ENCODE measurements at places on chromosomes 5 and 9. TPM values are rescaled to one million over a fixed set of nuclear protein-coding genes. Genes with fewer than 3 reads are reported as not detected.

- peak; percentile 62 for DNase-seq
Observed at GRCh38 chr9:77714077-77714549, 66.0 kb upstream of the GNA14 start.

- DNase-seq, result no peak
Observed at GRCh38 chr9:94808926-94809700, 82.6 kb downstream of the AOPEP start.

- no peak for DNase-seq
Observed at GRCh38 chr9:76686756-76687155, 77.5 kb upstream of the PCA3 start.

- peak; percentile 95 for DNase-seq
Observed at GRCh38 chr5:124746916-124747790, 714 bp upstream of the ZNF608 start.

GRCh38 chr5:160048131-160048530 is 39.2 kb downstream of the TTC1 start:
- no peak for DNase-seq

DNA sequence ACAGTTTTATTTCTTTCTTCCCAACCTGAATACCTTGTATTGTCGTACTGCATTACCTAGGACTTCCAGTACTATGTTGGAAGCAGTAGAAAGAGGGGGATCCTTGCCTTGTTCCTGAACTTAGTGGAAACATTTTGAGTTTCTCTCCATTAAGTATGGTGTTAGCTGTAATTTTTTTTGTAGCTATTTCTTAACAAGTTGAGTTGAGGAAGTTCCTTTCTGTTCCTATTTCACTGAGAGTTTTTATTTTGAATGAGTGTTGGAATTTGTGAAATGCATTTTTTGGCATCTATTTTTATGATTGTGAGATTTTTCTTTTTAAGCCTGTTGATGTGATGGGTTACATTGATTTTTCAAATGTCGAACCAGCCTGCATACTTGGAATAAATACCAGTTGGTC is 49.0 kb downstream of the FSD1L start:
- no peak for DNase-seq

DNA sequence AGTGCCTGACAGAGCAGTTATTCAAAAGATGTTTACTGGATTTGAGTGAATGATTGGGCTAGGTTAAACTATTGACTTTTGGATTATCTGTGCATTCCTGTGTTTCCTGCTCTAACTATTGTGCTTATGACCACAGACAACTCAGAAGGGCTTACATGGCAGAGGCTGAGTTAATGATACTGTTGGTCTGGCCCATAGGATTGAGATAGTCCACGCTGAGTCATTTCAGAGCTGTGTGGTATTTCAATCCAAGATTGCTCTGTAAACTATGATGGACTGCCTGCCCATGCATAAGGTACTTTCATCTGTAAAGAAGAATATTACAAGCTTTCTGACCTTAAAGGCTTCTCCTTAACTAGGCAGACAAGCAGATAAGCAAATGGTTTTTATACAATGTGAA is 49.1 kb upstream of the SLIT3 start:
- peak; percentile 67 for DNase-seq

GRCh38 chr5:178236126-178236525 is 3.5 kb upstream of the PHYKPL start:
- no peak for DNase-seq

GRCh38 chr9:121283856-121284732 is 16.1 kb downstream of the GSN start:
- no peak for DNase-seq

DNA sequence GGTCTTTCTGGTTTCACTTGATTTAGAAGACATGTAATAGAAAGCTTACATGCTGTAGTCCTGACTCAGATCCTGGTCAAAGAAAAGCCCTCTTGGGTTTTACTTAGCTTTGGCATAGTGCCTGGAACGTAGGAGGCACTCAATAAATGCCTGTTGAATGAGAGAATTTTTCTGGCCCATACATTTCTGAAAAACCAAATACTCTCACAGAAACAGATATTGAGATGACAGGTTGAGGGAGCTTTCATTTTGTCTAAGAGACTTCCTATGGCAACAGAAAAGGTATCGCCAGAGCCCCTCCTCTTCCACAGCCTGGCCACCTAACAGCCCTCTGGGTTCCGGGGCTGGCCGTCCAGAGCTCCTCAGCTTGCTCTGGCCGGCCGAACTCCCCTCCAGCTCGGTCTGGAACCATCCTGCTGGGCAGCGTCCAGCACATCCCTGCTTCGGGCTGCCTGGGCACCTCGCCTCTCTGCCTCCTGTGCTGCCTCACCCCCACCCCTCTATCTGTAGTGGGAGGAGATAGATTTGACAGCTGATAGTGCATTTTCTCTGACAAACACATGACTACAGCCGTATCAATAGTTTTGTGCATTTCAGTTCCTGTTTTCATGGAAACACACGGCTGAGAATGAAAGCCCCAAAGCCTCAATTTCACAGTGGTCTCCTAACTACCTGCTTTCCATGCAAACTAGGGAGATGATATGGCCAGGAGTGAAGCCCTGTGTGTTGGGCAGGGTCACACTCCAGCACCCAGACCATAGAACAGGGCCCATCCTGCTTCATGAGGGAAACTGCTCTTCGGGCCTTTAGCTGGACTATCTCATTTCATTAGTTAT is 1.1 kb downstream of the IL4 start:
- peak; percentile 76 for DNase-seq

DNA sequence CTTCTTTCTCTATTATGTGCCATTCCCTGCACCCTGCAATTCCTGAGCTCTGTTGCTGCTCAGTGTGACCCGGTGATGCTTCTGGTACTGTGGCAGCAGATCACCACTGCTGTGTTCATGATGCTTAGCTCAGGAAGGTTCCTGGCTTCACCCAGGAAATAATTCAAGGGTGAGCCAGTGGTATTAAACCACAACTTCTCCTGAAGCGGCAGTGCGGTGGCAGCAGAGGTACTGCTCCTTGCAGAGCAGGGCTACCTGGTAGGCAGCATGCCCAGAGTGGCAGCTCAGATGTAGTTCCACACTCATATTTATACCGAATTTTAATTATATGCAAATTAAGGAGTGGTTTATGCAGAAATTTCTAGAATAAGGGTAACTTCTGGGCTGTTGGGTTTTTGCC is 213.8 kb upstream of the ZNF608 start:
- no peak for DNase-seq

GRCh38 chr5:159403906-159404681 is 73.8 kb upstream of the IL12B start:
- DNase-seq, result no peak

DNA sequence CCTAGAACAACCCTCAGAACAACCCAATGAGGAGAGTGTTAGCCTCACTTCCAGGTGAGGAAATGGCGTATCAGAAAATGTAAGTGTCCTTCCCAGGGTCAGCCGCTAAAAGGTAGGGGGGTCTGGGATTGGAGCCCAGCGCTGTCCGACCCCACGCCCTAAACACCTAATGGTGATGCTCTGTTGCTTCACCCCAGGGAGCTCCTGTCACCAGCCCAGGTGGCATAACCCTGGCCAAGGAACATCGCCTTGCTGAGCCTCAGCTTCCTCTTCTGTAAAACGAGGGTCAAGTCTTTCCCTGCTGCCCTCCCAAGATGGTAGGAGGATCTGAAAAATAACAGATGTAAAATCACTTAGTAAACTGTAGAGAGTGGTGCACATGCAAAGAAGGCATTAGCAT is 132.5 kb downstream of the PAX5 start:
- no peak for DNase-seq

DNA sequence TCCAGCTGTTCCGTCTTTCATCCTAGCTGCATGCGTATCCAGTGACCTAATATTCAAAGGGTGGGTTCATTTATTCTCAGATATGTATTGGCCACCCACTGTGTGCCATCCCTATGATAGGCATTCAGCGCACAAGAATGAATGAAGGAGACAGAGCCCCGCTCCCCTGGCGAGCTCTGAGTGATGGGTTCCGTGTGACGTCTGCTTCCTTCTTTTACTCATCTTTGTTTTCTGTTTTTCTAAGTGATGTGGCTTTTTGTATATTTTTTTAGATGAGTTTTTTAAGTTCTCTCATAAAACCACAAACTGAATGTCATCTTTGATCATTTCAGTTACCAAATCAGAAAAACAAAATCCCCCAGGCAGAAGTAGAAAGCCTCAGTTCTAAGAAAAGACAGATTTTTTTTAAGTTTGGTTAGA is 168.3 kb upstream of the OTULINL start:
- no peak for DNase-seq

DNA sequence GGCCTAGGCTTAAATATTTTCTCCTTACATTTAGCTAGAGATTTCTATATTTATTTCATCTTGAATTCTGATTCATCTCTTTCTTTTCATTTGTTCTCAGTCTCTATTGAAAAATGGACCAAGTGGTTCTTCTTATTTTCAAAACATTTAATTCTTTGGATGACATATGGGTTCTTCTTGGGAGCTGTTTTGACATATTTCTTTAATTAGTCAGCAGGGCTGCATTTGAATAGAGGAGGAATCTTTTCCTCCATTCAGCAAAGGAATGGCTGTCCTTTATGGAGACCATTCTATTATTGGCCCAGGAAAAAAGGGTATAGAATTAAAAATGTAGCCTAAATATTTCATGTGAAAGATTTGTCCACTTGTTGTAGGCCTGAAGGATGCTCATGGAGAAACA is 109.9 kb downstream of the RPS23 start:
- DNase-seq, result no peak

GRCh38 chr5:107887166-107887943 is 216.6 kb upstream of the EFNA5 start:
- DNase-seq, result peak; percentile 64

- no peak for DNase-seq
Observed at GRCh38 chr5:68265822-68266395, 50.4 kb downstream of the PIK3R1 start.

DNA sequence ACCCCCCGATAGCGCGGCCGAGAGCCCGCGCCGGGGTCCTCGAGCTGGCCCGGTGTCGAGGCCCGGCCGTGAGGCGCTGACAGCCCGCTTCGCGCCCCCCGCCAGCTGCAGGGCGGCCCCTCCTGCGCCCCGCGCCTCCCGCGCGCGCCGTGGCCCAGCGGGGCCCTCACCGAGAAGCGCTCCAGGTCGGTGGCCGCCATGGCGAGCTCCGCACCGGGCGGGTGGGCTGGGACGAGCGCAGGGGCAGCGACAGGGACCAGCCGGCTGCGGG is 166 bp downstream of the SEPTIN8 start:
- DNase-seq, result no peak

- no peak for DNase-seq
Observed at GRCh38 chr5:32201122-32201753, 27.1 kb upstream of the GOLPH3 start.

GRCh38 chr5:90173299-90174030 is 236.1 kb downstream of the CETN3 start:
- DNase-seq, result no peak

DNA sequence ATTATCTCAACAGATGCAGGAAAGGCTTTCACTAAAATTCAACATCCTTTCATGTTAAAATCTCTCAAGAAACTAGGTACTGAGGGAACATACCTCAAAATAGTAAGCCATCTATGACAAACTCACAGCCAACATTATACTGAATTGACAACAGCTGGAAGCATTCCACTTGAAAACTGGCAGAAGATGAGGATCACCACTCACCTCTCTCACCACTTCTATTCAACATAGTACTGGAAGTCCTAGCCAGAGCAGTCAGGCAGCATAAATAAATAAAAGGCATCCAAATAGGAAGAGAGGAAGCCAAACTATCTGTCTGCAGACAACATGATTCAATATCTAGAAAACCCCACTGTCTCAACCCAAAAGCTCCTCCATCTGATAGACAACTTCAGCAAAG is 203.6 kb upstream of the GRAMD2B start:
- DNase-seq, result no peak

DNA sequence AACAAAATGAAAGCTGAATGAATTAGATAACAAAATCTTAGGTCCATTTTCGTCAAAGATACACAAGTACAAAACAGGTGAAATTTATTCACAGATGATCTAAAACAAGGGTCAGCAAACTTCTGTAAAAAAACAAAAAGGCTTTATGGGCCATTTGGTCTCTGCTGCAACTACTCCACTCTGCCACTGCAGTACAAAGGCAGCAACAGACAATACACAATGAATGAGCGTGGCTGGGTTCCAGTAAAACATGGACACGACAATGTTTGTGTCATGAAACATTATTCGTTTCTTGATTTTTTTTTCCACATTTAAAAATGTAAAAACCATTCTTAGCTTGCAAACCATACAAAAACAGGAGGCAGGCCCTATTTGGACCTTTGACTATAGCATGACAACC is 71.9 kb downstream of the ECPAS start:
- no peak for DNase-seq

DNA sequence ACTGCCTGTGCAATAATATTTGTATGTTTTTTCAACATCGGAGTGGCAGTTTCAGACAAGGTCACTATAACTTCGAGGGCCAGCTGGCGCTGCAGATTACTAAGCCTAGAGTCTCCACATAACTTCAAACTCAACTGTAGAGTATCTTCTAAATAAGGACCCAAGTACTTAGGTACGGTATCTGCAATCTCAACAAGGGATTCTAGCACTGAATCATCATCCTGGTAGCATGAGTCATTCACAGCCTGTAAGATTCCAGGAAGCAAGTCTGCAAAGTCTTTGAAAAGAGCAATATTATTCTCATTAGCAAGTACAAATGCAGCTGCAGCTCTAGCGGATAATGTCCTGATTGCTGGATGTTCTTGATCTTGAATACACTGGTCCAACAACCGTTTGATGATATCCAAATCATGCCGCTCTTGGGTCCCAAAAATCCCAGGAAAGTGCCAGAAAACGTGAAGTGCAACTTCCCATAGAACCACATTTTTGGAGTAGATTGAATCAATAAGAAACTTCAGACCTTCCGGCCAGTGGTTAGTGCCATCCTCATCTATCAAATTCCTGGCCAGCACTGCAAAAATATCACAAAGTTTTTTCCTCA is 654 bp downstream of the RANBP6 start:
- DNase-seq, result peak; percentile 81

DNA sequence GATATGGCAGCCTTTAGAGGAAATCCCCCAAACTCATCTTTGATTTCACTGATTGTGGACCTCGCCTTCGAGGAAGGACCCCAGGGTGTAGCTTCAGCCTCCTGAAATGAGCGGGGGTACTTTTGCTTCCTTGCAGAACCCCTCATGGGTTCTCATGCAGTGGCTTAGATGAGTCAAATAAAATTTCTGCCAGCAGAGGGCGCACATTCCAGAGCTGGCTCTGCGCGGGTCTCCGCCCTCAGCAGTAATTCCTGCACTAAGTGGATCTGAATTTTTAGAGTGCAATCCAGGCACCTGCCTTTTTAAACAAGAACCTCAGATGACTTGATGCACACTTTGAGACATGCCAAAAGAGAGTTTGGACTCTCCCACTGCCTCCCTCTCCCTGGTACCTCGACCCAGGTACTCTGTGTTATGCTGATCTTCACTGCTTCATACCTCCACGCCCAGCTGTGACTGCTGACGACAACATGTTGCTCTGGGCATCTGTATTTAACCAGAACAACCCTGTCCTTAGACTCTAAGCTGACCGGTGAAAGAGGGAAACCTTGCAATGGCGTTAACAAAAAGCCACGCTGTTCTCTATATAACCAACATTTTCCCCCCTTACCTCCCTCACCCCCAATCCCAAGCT is 7.3 kb downstream of the EGFLAM start:
- DNase-seq, result peak; percentile 56

- no peak for DNase-seq
Observed at GRCh38 chr5:41201082-41201772, 12.1 kb downstream of the C6 start.

SHC3 gene
- polyA plus RNA-seq, result 1.1 TPM

ZNG1E gene
- polyA plus RNA-seq, result 19.5 TPM

MARCHF11 gene
- not detected for polyA plus RNA-seq

OR2V1 gene
- polyA plus RNA-seq, result not detected

BTNL8 gene
- not detected for polyA plus RNA-seq

NTNG2 gene
- polyA plus RNA-seq, result 0.11 TPM

ANXA1 gene
- 403 TPM for polyA plus RNA-seq

TTC23L gene
- polyA plus RNA-seq, result 0.35 TPM

ANKRD31 gene
- not detected for polyA plus RNA-seq
